Mesenteric fat pad (tissue), 1 donor: ENCODE measurements at places on chromosomes 11 and 22. TPM values are rescaled to one million over a fixed set of nuclear protein-coding genes. Genes with fewer than 3 reads are reported as not detected.

Gene LGR4
- 50.6 TPM for total RNA-seq

Gene P2RY6
- total RNA-seq, result 6.7 TPM

Gene OR52J3
- total RNA-seq, result not detected

Gene C11orf42
- not detected for total RNA-seq

Gene PATL1
- 32.5 TPM for total RNA-seq

Gene PRG3
- not detected for total RNA-seq

Gene FIBIN
- 2.6 TPM for total RNA-seq

Gene CABP4
- total RNA-seq, result 3.8 TPM

Gene CASP5
- total RNA-seq, result 0.29 TPM

Gene A4GALT
- 42.1 TPM for total RNA-seq

Gene PRMT3
- 13.5 TPM for total RNA-seq
